ENCODE measurements at places on chromosomes 13 and 19. TPM values are rescaled to one million over a fixed set of nuclear protein-coding genes. Genes with fewer than 3 reads are reported as not detected.

- DNase-seq: no peak
These were observed 15.3 kb upstream of the ZNF554 start for GRCh38 chr19:2804156-2805004.

GRCh38 chr13:33730619-33731018 lies 87.3 kb upstream of the RFC3 start:
- DNase-seq: no peak

GRCh38 chr13:29763436-29764180 lies 86.8 kb downstream of the UBL3 start:
- DNase-seq: no peak

DNA sequence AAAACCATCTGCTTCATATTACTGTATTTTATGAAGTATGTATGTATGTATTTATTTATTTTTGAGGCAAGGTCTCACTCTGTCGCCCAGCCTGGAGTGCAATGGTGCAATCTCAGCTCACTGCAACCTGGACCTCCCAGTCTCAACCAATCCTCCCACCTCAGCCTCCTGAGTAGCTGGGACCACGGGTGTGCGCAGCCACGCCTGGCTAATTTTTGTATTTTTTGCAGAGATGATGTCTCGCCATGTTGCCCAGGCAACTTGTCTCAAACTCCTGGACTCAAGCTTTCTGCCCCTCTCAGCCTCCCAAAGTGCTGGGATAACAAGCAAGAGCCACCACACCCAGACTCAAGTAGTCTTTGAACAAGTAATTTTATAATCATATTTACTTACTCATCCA lies 5.5 kb downstream of the KATNAL1 start:
- no peak for DNase-seq

DNA sequence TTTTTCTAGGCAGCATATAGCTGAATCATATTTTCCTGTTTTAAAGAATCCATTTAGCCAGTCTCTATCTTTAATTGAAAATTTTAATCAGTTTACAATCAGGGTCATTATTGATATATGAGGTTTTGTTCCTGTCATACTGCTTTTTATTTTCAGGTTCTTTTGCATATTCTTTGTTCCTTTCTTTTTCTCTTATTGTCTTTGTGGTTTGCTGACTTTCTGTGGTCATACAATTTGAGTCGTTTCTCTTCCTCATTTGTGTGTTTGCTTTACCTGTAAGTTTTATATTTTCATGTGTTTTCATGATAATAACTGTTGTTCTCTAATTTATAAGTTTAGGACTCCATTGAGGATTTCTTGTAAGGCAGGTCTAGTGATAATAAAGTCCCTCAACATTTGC lies 812.6 kb downstream of the DACH1 start:
- no peak for DNase-seq

CD209 gene
- total RNA-seq: not detected

DNA sequence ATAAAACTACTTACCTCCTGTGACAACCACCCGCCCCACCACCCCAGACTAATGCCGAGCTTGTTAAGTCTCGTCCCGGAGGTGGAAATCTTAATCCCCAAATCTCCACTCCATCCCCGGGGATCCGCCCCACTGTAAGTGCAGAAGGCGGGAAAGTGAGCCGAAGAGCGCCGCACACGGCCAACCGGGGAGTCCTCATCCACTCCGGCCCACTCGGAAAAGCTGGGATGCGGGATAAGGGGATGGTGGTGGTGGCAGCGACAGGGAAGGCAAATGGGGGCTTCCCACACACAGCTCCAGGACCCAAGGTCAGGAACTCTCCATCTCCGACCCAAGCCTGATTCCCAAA lies 621 bp downstream of the FBL start:
- DNase-seq: no peak

DNA sequence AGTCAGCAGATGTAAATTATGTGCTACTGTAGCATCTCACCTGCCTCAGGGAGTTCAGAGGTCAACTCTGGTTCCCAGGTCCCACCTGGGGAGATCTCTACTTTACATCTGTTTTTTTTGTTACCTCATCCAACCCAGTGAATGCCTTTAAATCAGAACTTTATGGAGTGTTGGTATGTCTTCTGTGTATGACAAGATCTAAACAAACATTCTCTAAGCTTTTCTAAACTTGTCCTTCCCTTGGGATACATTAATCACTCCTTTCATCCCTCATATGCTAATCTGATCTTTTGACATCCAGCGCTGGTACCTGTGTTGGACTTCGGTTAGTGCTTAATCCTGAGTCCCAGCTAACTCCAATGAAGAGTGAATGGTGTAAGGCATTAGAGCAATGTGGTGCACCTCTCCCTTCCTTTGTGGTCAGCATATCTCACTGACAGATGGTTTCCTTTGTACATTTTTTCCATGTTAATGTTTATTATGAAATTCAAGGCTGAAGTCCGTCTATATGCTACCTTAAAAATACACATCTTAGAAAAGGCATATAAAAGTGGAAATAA lies 213.4 kb downstream of the ABCC4 start:
- DNase-seq: no peak

ZNF90 gene
- 80.1 TPM for total RNA-seq

GRCh38 chr13:63367522-63368198 lies 1952.0 kb upstream of the PCDH20 start:
- DNase-seq: peak; percentile 30

GRCh38 chr13:101925731-101926130 lies 473.3 kb downstream of the ITGBL1 start:
- DNase-seq: no peak

GRCh38 chr13:40558656-40559055 lies 107.8 kb downstream of the FOXO1 start:
- no peak for DNase-seq

GRCh38 chr19:41114132-41114531 lies at the start of gene CYP2F1:
CYP2F1 (plus strand) TSS chr19:41114432; CDS start chr19:41116189, 1,757 bp downstream.
- DNase-seq: no peak

DNA sequence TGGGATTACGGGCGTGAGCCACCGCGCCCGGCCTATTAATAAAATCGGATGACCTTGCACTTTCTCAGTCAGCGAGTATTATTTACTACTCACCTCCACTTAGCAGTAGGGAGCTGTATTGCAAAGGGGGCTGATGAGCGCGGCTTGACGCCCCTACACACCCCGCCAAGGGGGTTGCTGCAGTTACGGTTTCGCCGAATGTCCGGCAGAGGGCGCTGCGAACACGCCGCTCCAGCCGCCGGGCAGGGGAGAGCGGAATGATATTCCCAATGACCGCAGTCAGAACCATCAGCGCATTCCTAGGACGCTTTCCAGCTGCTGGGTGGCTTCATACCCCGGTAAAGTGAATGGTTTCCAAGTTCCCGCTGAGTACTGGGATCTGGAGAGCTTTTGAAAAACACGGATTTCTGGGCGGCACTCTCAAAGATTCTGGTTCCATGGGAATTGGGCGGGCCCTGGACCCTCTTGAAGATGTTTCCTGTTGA lies 30.0 kb upstream of the TPT1 start:
- DNase-seq: peak; percentile 90

TMEM86B gene
- 4.5 TPM for total RNA-seq

GRCh38 chr13:96662036-96662435 lies 332.2 kb downstream of the OXGR1 start:
- no peak for DNase-seq

TMEM190 gene
- total RNA-seq: 1.6 TPM

VSIG10L gene
- total RNA-seq: 5.6 TPM

SKA3 gene
- 61.8 TPM for total RNA-seq

KLK3 gene
- total RNA-seq: not detected

DNA sequence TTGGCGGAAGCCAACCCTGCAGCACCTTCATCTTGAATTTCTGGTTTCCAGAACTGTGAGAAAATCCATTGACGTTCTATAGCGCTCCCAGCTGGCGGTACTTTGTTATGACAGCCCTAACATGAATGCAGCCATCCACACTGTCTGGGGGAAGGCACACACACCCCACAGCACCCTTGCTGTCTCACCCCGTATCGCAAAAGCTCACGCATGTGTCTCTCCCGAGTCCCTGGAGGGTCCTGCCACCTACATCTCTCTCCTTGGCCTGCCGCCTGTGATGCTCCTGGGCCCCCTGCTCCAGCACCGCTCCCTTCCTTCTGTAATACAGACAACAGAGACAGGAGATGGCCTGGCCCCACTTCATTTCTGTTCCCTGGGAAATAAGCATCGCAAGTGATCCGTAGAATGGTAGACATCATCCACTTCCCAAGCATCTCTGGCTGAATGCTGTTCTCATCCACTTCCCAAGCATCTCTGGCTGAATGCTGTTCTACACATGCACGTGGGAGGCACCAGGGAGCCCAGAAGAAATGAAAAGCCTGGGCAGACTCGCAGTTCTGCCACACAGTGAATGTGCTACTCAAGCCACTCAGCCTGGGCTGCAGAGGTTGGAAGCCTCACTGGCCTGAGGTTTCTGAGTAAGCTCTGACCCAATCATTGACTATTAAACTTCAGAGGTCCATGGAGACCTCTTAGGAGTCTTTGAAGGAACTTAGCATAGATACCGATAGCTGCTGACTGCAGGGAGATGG lies 29.6 kb downstream of the EPN1 start:
- no peak for DNase-seq

GRCh38 chr13:29515372-29515771 lies 80.1 kb downstream of the SLC7A1 start:
- DNase-seq: no peak

SLC8A2 gene
- 10.7 TPM for total RNA-seq

- no peak for DNase-seq
These were observed 47.2 kb upstream of the ZNF737 start for GRCh38 chr19:20612711-20613316.

DNA sequence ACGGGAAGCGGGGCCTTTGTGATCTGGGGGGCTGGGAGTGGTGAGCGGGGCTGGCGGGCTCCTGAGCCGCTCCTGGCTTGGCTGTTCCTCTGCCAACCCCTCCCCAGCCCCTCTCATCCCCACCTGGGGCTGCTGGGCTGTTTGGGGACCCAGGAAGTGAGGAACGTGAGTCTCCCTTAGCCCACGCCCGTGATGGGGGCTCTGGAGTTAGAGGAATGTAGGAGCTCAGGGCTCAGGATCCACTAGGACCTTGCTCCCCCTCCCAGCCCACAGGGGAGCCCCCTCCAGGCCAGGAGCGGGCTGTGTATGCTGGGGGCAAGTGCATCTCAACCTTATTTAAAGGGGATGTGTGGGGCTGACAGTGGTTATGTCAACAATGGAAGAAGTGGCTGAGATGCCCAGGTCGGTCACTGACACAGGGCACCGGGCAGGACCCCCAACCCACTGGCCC lies 134.1 kb downstream of the URI1 start:
- DNase-seq: peak; percentile 46

CLEC17A gene
- total RNA-seq: not detected

Data from H9 (cell line).